ENCODE measurements at places on chromosomes 3 and 15. TPM values are rescaled to one million over a fixed set of nuclear protein-coding genes. Genes with fewer than 3 reads are reported as not detected.
A peak's percentile ranks its signal among the peaks of the same experiment; 100 is the strongest.

Gene AMT
- total RNA-seq = 4.1 TPM

Gene TMEM266
- total RNA-seq = 1.2 TPM

Gene BRPF1
- total RNA-seq = 19.1 TPM

Gene HHLA2
- 0.24 TPM for total RNA-seq

DNA sequence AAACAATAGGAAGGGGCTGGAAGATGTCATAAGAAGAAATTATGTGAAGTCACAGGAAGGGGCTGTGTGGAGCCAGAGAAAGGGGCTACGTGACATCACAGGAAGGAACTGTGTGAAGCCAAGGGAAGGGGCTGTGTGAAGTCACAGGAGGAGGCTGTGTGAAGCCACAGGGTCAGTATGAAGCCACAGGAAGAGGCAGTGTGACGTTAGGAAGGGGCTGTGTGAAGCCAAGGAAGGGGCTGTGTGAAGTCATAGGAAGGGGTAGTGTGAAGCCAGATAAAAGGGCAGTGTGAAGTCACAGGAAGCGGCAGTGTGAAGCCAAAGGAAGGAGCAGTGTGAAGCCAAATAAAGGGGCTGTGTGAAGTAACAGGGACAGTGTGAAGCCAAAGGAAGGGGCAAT is 32.5 kb downstream of the GASK1A start:
- no peaks in the 10 kb centered on the region for H3K27me3 ChIP-seq
- H3K27ac ChIP-seq = peak overlapping the region; percentile 21
- H3K4me3 ChIP-seq = no peak overlapping the region
- DNase-seq = no peak

DNA sequence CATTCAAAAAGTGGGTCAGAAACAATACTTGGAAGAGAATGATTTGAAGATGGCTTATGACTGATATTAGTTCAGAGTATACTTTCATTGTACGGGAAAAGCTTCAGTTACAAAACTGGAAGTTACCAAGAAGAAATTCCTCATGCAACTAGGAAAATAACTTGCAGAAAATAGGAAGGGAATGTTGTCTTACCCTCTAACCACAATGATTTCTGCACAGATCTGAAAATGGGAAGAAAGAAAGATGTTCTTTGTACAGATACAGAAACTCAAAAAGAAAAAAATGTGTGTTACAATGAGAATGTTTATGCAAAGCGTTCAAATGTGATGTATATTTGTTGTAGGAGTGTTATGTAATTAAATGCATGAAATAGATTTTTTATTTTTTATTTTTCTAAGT is 3.7 kb downstream of the ZNF280D start:
- no peaks in the 10 kb centered on the region for H3K27me3 ChIP-seq
- peak; percentile 32 for DNase-seq
- H3K27ac ChIP-seq = peak overlapping the region; percentile 70
- H3K4me1 ChIP-seq = peaks cover 5% of the 10 kb centered on the region
- H3K4me3 ChIP-seq = peak overlapping the region; percentile 9

DNA sequence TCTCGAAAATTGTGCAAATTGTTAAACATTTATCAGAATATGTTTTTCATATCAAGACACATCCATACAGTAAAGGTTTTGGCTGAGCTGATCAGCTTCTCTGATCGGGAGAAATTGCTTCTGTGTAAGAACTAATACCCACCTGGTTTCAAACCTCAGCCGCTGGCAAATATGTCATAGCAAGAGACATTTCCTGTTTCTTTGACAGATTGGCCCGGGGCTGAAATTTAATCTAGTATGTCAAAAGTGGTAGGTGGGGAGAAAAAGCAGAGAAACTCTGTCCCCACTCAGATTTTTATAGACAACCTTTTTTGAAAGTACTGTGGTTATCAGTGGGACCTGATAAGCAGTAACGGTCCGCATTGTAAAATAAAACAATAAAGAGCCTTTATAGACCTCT is 88.8 kb upstream of the SLC24A5 start:
- H3K27me3 ChIP-seq = no peaks in the 10 kb centered on the region
- H3K4me3 ChIP-seq = no peak overlapping the region
- no peak overlapping the region for H3K27ac ChIP-seq
- no peaks in the 10 kb centered on the region for H3K36me3 ChIP-seq

DNA sequence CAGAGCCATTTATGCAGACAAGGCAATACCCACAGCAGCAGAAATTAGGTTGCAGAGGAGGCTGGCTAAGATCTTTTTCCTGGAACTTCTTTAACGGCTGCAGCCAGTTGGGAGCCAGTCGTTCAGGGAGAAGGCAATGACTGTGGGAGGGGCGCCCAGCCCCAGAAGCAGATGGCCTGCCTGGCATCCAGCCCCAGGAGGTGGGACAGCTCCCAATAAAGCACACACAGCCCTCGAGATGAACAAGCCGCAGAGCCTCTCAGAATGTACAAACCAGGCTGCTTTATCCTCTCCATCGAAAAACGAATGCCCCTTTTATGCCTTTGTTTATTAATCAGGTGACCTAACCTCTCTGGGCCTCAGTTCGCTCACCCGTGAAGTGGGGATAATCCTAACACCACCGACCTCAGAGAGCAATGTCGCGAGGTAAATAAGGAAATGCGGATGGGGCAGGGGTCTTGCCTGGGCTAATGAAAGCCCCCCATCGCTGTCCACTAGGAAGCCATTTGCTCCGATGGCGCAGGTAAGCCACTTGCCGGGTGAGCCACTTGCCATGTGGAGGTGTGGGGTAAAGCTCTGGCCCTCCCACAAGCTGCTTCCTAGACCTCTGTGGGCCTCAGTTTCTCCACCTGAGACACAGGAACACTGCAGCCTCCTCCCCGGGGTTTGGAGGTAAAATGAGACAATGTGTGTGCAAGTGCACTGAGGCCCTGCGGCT is 35.8 kb downstream of the MGLL start:
- peaks cover 4% of the 10 kb centered on the region for H3K4me1 ChIP-seq
- H3K4me3 ChIP-seq = no peak overlapping the region
- H3K27ac ChIP-seq = no peak overlapping the region
- no peak for DNase-seq
- H3K27me3 ChIP-seq = no peaks in the 10 kb centered on the region

- no peaks in the 10 kb centered on the region for H3K4me1 ChIP-seq
- no peak overlapping the region for H3K27ac ChIP-seq
- H3K36me3 ChIP-seq = no peaks in the 10 kb centered on the region
- no peaks in the 10 kb centered on the region for H3K27me3 ChIP-seq
- DNase-seq = no peak
Observed at GRCh38 chr15:92600856-92601255, 54.7 kb downstream of the FAM174B start.

- H3K27me3 ChIP-seq = peaks cover 38% of the 10 kb centered on the region
- no peaks in the 10 kb centered on the region for H3K36me3 ChIP-seq
Observed at GRCh38 chr3:134373271-134374104, 759 bp downstream of the AMOTL2 start.

DNA sequence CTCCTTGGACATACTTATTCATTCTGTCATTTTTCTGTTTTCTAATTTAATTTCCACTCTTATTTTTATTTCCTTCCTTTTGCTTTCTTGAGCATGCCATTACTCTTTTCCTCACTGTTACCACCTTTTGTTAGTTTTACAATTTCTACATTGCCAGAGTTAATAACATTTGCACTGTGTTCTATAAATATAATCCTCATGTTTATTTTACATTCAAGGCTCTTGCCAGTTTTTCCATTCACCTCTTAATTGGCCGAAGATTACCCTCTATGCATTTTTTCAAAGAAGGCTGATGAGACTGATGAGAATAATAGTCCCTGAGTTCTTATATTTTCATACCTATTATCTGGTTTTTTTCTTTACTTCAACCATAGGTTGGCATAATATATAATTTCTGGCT is 10.5 kb downstream of the BTD start:
- H3K36me3 ChIP-seq = no peaks in the 10 kb centered on the region
- no peak overlapping the region for H3K27ac ChIP-seq

GRCh38 chr3:23600167-23600871 is 205.4 kb upstream of the UBE2E1 start:
- H3K27me3 ChIP-seq = no peaks in the 10 kb centered on the region
- no peak overlapping the region for H3K4me3 ChIP-seq
- H3K4me1 ChIP-seq = no peaks in the 10 kb centered on the region
- H3K27ac ChIP-seq = no peak overlapping the region
- no peak for DNase-seq
